ENCODE measurements at places on chromosomes 1 and 21.

DNA sequence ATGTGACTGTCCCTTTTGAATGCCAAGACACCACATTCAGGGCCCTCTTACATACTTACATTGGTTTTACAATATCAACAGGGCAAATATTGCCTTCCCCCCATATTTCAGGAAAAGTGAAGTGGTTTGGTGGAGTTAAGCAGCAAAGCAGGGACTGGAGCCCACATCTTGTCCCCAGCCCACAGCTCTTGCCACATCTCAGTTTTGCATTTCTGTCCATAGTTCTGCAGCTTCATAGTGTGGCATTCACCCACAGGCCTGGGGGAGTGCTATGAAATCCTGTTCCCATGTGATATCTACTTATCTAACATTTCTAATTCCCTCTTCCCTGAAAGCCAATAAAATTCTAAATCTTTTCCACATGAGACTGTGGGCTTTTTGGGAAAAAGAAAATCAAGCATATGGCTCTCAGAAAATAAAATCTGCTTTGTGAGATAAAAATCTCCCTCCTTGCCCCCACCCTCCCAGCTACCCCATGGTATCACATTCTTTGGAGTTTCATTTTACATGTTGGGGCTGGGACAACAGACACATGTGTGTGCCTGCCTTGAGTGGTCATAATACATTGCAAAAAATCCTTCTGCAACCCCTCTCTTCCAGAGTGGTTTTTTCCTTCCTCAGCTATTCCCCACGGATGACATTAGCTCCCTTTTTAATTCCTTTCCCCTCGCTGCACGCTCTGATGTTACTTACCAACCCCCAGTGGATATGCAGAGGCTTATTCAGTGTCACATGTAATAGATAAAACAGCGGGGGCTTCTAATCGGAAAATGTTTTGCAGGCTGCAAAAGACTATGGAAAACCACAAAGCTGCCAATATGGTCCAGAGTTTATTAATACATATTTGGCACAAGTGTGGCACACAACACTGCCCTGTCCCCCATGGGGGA lies 20.5 kb upstream of the CD2 start:
- no peak for DNase-seq

DNA sequence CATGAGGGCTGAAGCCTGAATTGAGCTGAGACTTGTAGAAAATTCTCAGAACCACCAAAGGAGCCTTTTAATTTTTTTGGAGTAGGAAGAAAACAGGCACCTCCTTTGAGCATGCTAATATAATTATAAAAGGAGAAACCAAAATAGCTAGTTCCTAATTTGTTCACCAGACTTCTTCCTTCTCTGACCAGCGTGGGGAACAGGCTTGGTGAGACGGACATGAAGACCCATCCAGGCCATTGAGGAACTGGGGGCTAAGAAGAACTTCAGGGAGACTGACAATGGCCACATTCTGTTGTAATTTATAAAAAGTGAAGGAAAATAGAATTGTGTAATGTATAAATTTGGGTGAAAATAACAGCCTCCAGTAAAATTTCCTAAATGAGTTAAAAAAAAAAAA lies 62.6 kb downstream of the MAN1C1 start:
- DNase-seq = no peak

- DNase-seq = no peak
Observed at GRCh38 chr1:210557426-210558077, 228.8 kb downstream of the HHAT start.

GRCh38 chr1:244068567-244068966 lies 17.5 kb downstream of the ZBTB18 start:
- DNase-seq = no peak

Measured in H54 (cell line).